ENCODE measurements at places on chromosomes 5 and 9.

DNA sequence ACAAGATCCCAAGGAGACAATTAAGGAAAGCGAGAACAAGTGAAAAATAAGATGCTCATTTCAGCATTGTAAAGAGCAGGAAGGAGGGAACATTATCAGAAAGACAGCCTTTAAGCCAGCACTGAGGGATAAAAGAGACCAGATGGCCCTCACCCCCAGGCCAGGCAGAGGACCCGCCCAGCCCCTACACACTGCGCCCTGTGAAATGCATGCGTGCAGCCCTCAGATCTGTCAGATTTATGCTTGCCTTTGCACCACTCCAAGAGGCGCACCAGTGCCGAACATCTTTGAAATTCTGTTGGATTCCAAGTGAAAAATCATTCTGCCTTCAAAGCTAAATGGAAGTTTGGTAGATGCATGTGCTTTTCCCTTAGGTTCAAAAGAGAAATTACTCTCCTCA, 378.0 kb downstream of the MLLT3 start:
- no peak for DNase-seq

DNA sequence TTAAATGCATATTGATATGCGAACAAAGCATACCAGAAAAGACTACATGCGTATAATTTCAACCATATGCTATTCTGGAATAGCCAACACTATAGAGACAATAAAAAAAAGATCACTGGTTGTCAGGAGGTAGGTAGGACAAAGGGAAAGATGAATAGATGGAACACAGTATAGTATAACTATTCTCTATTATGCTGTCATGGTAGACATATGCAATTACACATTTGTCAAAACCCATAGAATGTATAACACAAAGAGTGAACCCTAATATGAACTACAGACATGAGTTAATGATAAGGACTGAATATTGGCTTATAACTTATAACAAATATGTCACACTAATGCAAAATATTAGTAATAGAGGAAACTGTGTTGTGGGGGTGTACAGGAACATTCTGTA, 460.8 kb downstream of the TAF11L14 start:
- DNase-seq: no peak

DNA sequence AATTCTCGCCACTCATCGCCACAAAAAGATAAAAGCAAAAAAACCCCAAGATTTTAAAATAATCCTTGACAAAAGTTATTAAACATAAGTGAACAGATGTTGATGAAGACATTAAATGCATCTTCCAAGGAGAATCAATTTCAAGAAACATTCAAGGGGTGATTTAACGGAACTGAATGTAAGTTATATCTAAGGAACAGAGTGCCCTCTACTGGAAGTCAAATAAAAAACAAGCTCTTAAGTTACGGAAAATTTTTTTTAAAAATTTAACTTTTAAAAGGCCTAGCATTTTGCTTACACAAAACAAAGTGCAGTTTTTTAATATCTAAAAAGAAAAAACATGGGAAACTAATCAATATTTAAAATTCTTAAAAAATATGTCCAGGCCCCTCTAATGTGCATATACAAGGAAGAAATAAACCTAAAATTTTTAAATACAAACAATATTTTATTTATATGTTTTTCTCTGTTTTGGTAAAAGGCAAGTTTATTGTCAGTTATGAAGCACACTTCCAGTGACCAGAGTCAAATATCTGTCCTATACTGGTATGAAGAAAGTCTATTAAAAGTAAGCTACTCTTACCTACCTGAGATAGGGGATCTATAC, 28.0 kb downstream of the TEX10 start:
- DNase-seq: peak; percentile 44

GRCh38 chr5:74459984-74460383, 180.5 kb downstream of the ENC1 start:
- DNase-seq: no peak

DNA sequence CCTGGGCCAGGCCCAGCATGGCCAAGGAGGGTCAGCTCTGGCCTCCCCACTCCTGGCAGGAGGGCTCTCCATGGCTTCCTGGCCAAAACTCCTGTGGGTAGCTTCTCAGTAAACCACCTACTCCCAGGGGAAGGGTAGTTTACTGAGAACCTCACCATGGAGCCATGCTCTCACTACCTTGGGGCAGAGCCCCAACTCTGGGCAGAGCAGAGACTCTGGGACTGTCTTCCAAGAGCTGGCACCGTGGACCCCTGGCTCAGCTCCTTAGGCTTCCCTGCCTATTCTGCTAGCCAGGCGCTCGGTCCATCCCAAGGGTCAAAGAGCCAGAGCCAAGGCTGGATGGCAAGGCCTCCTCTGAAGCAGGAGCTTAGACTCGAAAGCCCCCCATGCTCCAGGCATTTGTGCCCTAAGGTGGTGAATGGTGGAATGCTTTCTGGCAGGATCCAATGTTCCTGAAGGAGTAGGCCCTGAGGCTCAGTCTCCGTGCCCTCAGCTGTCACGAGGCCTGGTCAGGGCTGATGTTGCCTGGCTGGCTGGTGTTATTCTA, 19.6 kb downstream of the TCF7 start:
- DNase-seq: no peak

GRCh38 chr5:143676802-143677201, 135.2 kb upstream of the HMHB1 start:
- DNase-seq: no peak

GRCh38 chr9:28212979-28213378, 639.7 kb upstream of the C9orf72 start:
- DNase-seq: peak; percentile 4

DNA sequence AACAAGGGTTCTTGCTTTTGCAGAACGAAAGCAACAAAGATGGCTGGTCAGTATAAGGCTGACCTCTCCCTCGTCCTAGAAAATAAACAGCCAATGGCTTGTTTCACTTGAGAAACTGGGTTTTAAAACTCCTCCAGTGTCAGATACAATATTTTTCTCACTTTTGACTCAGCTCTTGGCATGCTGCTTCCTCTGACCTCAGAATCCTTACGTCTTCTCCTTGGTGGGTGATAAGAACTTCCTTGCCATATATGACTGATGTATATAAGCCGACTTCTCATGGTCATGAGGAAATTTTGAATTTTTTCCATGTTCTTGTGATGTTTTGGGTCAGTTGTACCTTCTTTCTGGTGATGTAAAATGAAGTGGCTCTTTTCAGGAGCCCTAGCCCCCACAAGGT, 3.8 kb downstream of the ZNF618 start:
- no peak for DNase-seq

- peak; percentile 49 for DNase-seq
Measured at GRCh38 chr5:15943487-15943886, 236.1 kb downstream of the MARCHF11 start.

DNA sequence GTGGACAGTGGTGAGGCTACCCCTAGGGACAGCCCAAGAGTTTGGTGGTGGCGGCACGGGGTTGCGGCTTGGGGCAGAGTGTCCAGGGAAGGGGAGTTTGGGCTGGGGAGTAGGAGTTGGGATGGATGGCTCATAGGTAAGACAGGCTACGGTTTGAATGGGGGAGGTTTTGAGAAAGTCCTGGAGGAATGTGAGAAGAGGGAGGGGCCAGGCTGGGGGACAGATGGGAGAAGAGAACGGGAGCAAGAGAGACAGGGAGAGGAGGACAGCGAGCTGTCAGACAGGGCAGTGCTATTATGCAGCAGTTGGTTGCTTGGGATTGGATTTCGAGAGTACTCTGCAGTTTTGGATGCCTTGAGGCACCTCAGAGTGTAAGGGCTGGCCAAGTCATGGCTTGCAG, 24.5 kb downstream of the PSD2 start:
- no peak for DNase-seq

DNA sequence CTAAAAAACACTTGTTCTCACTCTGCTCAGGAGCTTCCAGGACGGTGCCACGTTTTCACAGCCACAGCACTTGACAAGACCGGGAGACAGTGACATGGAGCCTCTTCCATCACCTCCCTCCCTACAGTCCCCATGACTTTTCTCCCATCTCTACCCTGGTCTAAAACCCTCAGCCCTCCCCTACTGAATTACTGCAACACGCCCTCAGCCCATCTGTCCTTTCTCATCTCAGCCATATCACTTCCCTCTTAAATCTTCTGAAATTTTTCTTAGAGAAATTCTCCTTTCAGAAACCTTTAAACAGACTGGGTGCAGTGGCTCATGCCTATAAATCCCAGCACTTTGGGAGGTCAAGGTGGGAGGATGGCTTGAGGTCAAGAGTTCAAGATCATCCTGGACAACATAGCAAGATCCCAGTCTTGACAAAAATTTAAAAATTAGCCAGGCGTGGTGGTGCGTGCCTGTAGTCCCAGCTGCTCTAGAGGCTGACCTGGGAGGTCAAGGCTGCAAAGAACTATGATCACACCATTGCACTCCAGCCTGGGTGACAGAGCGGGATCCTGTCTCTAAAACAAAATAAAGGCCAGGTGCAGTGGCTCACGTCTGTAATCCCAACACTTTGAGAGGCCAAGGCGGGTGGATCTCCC, 125.8 kb downstream of the MYO10 start:
- DNase-seq: peak; percentile 13

DNA sequence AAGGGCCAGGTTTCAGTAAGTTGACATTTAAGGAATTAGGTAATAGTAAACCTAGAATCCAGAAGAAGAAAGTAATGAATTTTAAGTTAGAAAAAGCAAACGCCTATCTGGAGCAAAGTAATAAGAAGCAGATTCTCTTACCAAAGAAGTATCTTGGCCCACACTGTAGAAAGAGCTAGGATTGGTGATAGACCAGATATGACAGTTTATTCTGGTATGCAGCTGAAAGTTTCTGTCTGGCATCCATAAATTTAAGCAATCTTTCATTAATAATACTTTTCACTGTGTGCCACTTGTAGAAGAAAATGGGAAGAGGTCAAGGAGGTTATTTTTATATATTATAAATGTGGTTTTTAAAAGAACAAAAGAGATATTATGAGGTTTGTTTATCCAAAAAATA, 3.0 kb downstream of the RECK start:
- peak; percentile 68 for DNase-seq

Measured in GM03348 (cell line).